Activated CD8-positive, alpha-beta memory T cell treated with anti-CD3 and anti-CD28 coated beads for 4 hours (primary cell): ENCODE measurements at places on chromosomes 5 and 9.

GRCh38 chr9:127392166-127392565 lies 4.8 kb upstream of the SLC2A8 start:
- no peak for DNase-seq

GRCh38 chr5:178259623-178260536 lies 27.3 kb upstream of the PHYKPL start:
- no peak for DNase-seq

DNA sequence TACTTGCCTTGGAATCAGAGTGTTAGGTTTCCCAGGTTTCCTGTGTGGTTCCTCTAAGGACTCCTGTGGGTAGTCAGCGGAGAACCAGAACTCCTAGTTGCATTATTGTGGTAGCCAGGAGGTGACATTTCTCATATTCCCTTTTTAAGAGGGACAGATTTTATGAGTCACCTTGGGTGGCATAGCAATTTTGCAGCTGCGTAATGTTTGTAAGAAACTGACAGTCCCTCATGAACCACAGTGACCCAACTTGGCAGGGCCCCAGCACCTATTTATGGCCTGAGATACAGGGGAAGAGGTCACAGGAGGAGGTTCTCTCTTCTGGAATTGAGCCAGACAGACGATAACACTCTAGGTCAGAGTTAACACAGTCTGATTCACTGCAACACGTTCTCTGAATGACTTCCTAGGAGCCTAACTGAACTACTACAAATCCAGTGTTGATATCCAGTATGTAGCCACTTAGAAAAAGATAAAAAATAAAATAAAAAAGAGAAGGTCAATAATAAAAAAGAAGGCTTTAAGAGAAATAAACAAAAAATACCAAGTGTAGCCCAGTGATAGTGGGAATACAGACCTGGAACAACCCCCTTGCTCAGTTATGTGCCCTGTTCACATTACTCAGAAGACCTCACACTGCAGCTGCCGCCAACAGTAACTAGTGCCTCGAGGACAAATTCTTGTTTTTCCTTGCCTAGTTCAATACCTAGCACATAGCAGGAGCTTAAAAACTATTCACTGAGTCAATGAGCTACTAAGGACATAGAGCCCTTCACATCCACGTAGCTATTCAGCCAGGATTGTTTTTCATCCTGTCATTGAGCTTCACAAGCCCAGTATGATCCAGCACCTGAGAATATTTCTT lies 50.7 kb upstream of the VLDLR start:
- no peak for DNase-seq

- DNase-seq = no peak
Measured at GRCh38 chr5:62722360-62722759, 143.7 kb downstream of the LRRC70 start.

DNA sequence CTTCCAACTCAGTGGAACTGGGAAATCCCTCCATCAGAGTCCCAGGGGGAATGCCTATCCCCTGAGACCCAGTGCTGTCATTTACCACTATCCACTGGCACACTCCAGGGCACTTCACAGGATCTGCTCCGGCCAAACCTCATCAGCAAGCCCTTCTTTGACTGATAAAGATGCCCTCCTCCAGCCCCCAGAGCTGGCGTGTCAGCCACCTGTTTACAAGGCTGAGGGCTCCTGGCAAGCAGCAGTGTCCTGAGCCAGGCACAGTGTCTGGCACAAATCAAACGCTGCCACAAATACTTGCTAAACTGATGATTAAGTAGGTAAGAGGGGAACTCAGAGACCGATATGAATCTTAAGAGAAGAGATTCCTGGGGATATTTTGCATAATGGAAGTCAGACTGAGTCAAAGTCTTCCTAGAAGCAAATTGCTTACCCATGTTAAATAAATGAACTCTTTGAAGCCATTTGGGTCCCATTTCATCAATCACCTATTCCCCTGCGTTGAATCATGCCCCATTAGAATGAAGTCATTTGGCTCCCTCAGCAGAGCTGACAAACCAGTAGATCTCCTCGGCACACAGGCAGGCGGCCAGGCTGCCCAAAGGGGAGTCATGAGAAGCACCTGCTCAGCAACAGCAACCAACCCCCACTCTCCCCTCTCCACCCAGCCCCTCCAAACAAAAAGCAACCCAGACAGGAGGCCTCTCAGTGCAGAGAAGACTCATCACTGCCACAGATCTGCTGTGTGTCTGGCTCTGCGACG lies 97.4 kb downstream of the CDK5RAP2 start:
- DNase-seq = no peak

DNA sequence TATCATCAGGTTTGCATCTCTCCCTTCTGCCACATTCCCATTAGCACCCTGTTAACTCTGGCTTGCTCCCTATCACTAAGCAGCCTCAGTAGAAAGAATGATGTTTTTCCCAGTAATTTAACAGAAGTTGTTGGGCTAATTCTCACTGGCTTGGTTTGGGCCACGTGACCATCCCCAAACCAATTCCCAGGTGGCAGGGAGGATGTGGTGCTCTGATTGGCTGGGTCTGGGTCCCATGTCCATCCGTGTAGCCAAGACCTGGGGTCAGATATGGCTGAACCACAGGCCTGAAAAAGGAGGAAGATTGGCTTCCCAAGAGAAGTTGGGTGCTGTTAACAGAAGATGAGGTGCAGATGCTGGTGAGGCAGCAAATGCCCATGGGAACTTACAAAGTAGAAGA lies 122.0 kb downstream of the BOD1 start:
- no peak for DNase-seq

GRCh38 chr5:98736753-98737152 lies 36.7 kb upstream of the RGMB start:
- no peak for DNase-seq

DNA sequence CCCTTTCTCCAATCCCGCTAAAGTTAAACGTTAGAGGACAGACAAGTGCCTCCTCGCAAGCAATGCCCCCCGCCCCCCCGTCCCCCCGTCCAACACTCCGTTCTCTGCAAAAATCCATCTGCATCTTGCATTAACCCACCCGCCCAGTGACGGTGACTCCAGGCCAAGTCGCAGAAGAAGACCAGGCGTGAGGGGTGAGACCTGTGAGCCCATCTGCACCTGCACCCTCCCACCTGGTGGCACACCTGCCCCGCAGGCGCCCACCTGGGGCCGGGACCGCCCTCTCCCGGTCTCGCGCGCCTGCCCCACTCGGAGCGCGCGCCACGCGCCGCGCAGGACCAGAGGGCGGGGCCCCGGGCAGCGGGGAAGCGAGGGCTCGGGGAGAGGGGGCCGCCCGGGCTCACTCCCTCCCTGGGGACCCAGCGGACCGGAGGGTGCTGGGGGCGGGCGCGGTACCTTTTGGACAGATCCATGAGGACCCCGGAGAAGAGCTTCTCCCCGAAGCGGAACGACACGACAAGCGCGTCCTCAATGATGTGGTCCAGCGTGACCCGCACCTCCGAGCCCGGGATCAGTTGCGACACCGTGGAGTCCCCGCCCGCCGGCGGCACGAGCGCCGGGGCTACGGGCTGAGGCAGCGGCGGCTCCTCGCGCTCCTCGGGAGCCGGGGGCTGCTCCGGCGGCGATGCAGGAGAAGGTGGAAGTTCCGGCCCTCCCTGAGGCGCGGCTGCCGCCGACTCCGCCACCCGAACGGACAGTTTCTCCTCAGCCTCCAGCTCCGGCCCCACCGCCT lies 705 bp downstream of the PWWP2A start:
- DNase-seq = peak; percentile 24

DNA sequence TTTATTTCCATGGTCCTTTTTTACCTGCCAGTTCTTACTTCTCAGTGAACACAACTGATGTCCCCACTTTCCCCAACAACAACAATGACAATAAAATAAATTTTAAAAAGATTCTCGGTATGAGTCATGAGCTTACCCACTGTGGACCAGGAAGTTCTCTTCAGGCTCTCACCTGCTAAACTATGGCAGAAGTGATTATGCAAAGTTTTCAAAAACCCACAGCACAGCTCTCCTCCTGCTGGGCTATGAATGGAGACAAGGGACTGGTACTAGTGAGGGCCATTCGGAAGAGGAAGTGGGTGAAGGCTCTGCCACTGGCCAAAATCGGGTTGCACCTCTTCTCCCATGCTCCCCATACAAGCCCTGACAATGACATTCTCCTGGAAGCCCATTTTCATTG lies 429.4 kb downstream of the PIK3R1 start:
- no peak for DNase-seq

DNA sequence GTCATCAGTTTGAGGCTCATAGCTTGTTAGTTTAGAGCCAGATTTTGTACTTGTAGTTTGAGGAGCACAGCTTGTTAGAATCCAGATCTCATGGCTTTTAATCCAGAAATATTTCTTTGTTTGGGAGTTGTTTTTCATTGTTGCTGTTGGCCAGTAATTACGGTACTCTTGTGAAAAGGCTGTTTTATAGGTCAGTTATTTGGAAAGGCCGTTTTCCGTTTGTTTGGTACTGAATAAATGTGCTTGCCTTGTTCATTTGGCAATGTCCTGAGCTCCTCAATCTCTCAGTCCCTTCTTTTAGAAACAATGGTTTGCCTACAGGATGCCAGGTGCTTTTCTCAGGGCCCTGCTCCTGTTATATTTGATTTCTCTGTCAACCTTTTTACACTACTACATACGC lies 4.5 kb upstream of the MOB3B start:
- DNase-seq = no peak

DNA sequence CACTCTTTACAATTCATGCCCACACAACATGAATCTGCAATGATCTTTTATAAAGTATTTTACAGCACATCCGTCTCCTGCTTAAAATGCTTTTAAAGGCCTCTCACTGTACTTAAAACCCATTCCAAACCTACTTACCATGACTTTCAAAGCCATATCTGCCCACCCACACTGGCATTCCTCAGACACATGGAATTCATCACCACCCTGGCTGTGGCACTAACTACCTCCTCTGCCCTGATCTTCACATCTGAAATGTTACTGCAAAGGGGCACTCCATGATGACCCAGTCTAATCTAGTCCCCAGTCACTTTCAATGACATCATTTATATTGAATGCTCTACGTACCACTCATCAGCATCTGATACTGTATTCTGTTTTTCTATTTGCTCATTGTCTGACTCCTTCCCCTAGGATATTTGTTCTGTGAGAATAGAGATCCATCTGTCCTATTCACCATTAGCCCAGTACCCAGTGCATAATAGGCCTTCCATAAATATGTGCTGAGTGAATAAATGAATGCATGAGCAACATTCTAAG lies 193.2 kb upstream of the KIF2A start:
- no peak for DNase-seq

DNA sequence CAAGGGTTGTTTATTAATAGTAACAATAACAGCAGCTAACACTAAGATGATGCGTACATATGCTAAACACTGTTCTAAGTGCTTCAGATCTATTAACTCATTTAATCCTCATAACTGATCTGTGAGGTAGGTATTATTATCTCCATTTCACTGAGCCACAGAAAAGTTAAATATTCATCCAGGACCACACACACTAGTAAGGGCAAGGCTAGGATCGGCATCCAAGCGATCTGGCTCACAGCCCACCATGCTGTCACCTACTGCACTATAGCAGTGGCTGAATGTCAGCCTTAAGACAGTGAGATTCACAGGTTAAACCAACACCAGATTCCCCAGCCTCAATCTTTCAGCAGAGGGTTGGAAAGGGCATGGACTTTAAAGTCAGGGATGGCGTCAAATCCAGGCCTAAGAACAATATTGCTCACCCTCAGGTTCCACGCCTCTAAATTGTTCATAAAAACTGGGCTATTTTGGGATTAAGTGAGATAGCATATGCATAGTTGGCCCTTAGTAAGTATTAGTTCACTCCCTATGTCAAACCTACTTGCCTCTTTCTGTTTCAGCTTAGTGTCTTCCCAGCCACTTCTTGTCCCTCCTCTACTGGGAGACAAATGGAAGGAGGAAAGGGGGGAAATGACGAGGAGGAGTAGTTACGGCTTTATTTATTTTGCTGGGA lies 150.8 kb downstream of the MAPKAP1 start:
- DNase-seq = no peak

- DNase-seq = no peak
Measured at GRCh38 chr5:16888694-16889124, 47.4 kb downstream of the MYO10 start.

GRCh38 chr9:71685394-71685793 lies 82.9 kb downstream of the CEMIP2 start:
- DNase-seq = peak; percentile 20

DNA sequence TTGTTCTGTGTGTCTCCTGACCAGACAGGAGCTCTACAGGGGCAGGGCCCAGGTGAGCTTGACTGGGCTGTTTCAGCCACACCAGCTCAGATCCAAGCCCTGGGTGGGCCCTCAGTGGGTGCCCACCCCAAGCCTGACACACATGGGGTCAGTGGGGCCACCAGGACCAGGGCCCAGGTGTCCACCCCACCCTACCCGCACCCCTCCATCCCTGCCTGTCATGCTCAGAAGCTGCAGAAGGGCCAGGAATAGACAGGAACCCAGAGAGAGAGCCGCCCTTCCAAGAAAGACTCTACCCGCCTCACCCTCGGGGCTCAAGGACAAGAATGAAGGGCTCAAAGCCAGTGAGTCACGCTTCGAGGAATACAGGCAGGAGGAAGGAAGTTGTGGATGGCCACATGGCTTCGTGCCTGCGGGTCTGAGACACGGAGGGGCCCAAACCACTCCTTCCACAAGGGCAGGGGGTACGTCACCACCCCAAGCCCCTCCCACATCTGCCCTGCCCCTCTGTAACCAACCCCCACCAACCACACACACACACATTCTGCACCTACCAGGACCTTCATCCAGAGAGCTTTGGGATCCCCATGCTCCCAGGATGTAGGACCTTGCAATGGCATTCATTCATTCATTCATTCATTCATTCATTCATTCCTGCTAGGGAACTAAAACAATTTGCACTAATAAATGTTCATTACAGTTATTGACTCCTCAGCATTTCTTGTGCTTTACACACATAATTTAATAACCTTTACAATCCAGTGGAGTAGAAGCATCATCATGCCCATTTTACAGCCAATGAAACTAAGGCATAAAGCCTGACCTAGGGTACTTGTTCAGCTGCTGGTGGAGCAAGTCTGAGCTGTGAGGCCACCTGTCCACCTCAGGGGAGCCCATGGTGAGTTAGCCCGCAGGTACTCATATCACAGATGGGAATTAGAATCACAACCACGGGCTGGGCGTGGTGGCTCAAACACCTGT lies 55.9 kb upstream of the STXBP1 start:
- DNase-seq = peak; percentile 51
